Right lobe of liver (tissue), 6 donors: ENCODE measurements at places on chromosomes 6 and 20. TPM values are rescaled to one million over a fixed set of nuclear protein-coding genes. Genes with fewer than 3 reads are reported as not detected.

- DNase-seq = no peak
- H3K4me3 ChIP-seq = no peak overlapping the region
- H3K27ac ChIP-seq = no peak overlapping the region
- H3K36me3 ChIP-seq = no peaks in the 10 kb centered on the region
- H3K27me3 ChIP-seq = no peaks in the 10 kb centered on the region
Observed at GRCh38 chr20:18578581-18578980, 9.3 kb upstream of the DTD1 start.

- DNase-seq = no peak
- no peaks in the 10 kb centered on the region for H3K36me3 ChIP-seq
- H3K27me3 ChIP-seq = no peaks in the 10 kb centered on the region
- no peaks in the 10 kb centered on the region for H3K4me1 ChIP-seq
Observed at GRCh38 chr6:8108759-8109539, 6.6 kb upstream of the EEF1E1 start.

Gene FAM217A
- not detected for total RNA-seq

Gene GATA5
- total RNA-seq = 0.27 TPM
